ENCODE measurements at places on chromosomes 4 and X. TPM values are rescaled to one million over a fixed set of nuclear protein-coding genes. Genes with fewer than 3 reads are reported as not detected.

The HERC6 gene
- total RNA-seq: 15.5 TPM

The TEX13D gene
- total RNA-seq: not detected

The CXCR3 gene
- total RNA-seq: 3.1 TPM

- peaks cover 14% of the 10 kb centered on the region for H3K4me1 ChIP-seq
- peaks cover 5% of the 10 kb centered on the region for H3K36me3 ChIP-seq
- H3K27me3 ChIP-seq: peaks cover 66% of the 10 kb centered on the region
- no peak overlapping the region for H3K27ac ChIP-seq
- H3K4me3 ChIP-seq: no peak overlapping the region
Measured at GRCh38 chr4:153000076-153000420, 63.9 kb downstream of the FHDC1 start.

DNA sequence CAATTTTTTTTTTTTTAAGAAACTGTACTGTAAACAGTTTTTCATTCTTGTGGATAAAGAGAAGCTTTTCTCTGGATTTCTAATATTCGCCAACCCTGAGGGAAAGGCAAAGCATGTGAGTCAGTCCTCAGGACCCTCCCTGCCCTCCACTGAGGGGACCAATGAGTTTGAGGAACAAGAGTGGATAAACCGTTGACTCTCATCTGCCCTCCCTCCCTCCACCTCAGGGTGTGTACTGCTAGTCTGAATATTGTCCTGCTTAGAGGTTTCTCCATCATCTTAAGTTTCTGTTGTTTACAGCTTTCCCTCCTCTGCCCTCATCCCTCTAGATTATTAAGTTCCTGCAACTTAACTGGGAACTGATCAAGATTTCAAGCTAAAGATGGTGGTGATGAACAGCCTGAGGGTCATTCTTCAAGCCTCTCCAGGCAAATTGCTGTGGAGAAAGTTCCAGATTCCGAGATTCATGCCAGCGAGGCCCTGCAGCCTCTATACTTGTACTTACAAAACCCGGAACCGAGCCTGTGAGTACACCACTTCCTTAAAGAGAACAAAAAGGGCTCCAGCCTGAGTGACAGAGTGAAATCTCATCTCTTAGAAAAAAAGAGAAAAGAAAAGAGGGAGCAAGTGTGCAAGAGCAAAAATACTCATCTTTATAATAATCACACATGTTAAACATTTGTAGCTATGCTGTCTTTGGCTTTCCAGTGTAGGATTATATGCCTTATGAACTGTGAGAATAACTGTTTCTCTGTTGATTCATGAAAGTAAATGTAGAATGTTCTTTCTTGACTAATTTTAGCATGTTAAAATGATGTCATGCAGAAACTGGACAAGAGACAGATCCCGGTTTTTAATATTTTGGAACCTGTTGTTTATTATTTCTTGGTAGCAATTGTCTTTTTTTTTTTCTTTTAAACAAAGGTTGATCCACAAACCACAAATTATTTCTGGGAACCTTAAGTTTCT is 11.9 kb downstream of the CA5B start:
- DNase-seq: no peak
- no peaks in the 10 kb centered on the region for H3K27me3 ChIP-seq
- H3K4me1 ChIP-seq: peaks cover 31% of the 10 kb centered on the region
- peak overlapping the region; percentile 77 for H3K4me3 ChIP-seq
- H3K36me3 ChIP-seq: peaks cover 4% of the 10 kb centered on the region

All from T-helper 17 cell (primary cell).